PC-3 (cell line): ENCODE measurements at places on chromosomes 1 and 21. TPM values are rescaled to one million over a fixed set of nuclear protein-coding genes. Genes with fewer than 3 reads are reported as not detected.

The ENAH gene
- 96.6 and 101 TPM in 2 replicates for total RNA-seq

The C1orf210 gene
- total RNA-seq: 10.4 and 17.8 TPM in 2 replicates

The TNFRSF8 gene
- total RNA-seq: 0.12 TPM in 1 of 2 replicates, not detected in the other

The OPTC gene
- not detected in 2 replicates for total RNA-seq

The TRIM45 gene
- total RNA-seq: 3.1 and 4.3 TPM in 2 replicates

The ADAM30 gene
- total RNA-seq: not detected in 2 replicates

The SIPA1L2 gene
- total RNA-seq: 8.9 and 9.8 TPM in 2 replicates

The TMEM125 gene
- 8.6 and 9.8 TPM in 2 replicates for total RNA-seq

The PAPPA2 gene
- not detected in 2 replicates for total RNA-seq

The LCE1E gene
- total RNA-seq: not detected in 2 replicates

The FAF1 gene
- total RNA-seq: 12.7 and 14.7 TPM in 2 replicates

The PRAMEF5 gene
- total RNA-seq: not detected in 2 replicates

The SH3GLB1 gene
- 23.3 and 25.0 TPM in 2 replicates for total RNA-seq
